NCI-H774 (cell line): ENCODE measurements at places on chromosomes 5 and 9.

DNA sequence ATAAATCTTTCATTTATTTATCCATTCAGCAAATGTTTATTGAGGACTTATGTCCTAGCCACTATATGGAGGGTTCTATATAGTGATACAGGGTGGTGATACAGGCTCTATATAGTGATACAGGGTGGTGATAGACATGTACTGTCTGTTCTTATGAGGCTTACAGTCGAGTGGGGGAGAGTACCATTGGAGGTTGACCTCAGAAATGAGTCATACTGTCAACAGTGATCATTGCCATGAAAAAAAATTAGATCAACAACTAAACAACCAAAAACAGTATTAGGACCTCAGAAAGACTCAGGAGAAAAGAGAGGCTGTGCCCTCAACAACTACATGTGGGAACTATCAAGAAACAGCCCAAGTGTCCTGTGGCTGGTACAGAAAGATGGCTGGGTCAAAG is 22.0 kb downstream of the PAPPA start:
- DNase-seq = no peak

- DNase-seq = no peak
Measured at GRCh38 chr9:134316449-134317160, 9.7 kb upstream of the RXRA start.

- no peak for DNase-seq
Measured at GRCh38 chr5:124456249-124456648, 290.2 kb downstream of the ZNF608 start.

DNA sequence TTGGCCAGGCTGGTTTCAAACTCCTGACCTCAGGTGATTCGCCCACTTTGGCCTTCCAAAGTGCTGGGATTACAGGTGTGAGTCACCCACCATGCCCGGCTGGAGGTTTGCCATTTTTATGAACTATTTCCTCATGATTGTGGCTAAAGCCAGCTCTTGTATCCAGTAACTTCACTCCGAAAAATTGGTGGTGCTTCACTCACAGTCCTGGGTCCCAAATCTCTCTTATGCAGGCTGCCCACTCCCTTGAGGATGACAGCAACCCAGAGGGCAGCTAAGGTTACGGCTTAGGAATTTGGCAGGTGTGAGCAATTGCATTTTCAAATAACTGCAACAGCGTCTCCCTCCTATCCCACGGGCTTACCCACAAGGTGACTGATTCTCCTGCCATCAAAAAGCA is 23.4 kb upstream of the FUBP3 start:
- DNase-seq = no peak

- no peak for DNase-seq
Measured at GRCh38 chr5:175220549-175220948, 223.4 kb downstream of the DRD1 start.

- no peak for DNase-seq
Measured at GRCh38 chr9:112810696-112811490, 60.3 kb downstream of the SNX30 start.

DNA sequence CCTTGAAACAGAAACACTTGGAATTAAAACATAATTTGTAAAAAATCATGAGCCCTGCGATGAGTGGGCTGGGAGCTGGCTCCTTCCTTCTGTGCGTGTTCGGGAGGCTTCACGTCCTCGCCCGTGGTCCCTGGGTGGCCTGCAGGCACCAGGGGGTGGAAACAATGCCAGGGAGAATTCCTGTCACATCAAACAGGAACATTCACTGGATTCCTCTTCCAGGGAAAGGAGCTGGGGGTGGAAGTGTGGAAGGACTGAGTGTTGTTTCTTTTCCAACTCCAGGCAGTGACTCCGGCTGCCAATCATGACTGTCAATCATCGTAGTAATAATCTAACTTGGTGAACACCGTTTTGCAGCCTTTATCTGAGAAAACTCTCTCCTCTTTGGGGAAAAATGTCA is 10.3 kb downstream of the TOR1A start:
- DNase-seq = no peak
